ENCODE measurements at places on chromosomes 5 and 9. TPM values are rescaled to one million over a fixed set of nuclear protein-coding genes. Genes with fewer than 3 reads are reported as not detected.

The PCA3 gene
- not detected for total RNA-seq

The MPDZ gene
- not detected for total RNA-seq

The AHRR gene
- total RNA-seq, result 5.4 TPM

DNA sequence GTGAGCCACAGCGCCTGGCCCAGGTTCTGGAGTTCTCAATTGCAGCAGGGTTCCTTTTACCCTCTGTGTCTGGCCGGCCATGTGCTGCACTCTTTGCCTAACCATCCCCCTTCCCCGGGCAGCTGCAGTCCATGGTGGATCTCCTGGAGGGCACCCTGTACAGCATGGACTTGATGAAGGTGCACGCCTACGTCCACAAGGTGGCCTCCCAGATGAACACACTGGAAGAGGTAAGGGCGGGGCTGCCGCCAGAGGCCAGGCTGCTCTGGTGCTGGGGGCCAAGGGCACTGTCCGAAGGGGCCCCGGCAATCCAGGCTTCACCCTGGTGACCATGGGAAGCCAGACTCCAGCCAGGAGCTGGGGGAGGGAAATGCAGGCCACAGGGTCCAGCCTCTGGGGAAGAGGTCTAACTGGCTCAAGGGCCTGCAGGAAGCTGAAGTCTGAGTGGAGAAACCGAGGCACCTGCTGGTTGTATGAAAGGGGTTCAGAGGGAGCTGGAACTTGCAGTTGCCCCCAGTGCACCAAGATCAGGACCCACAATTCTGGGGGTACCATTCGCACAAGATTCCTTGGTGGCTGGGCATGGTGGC is 18.1 kb downstream of the OLFML2A start:
- peak; percentile 58 for DNase-seq

DNA sequence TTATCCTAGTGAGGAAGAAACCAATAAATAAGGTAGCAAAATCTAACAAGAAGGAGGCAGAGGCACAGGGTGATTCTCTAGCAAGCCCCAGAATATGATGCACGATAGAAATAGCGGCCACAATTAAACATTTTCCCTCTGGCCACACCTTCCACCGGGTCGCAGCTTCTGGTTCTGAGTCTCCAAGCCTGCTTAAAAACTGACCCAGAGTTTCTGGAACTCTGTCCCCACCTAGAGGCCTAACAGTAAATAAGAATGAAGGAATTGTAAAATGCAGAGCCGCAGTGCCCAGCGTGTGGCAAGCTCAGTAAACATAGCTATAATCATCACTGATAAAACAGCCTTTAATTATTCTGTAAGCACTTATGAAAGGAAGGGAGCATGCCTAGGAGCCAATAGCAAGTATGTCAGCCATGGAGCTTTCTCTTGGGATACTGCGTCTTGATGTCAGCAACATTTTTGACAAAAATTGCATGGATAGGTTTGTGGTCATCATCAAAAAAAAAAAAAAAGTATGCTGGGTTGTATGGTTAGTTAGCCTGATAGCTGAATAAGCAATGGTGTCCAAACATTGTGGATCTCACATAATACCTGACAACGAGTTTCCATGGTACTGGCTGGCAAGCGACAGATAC is 465.5 kb downstream of the DNAH5 start:
- peak; percentile 77 for DNase-seq

DNA sequence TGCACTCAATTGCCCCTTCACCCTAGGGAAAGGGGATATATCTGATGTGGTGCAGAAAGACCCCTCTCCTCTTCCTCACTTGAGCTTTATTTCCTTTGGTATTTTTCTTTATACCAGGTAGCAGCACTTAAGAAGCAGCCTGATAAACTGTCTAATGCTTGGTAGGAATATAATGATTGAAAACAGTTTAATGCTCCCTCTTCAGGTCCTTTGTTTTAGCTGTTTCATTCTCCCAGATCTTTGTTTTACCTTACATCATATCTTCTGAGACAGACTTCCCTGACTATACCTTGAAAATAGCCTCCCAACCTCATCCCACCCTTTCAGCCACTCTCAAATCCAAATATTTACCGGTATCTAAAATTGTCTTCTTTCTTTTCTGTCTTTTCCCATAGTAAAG is 87.9 kb downstream of the NUDT12 start:
- DNase-seq, result no peak

DNA sequence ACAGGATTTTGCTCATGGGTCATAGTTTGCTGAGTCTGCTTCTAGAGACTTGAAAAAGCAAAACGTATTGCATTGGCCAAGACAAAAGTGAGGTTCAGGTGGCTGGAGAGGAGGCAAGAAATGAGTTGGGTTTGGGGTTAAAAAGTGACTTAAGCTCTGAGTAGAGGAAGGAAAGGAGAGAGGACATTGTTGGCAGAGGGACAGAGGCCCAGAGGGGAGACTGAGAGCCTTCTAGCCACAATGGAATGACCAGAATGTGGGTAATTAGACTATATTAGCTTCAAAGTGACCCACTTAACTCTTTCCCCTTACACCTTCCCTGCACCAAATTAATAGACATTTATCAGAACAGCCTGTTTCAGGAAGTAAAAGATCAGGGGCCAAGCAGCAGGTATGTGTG is 188.4 kb downstream of the ZNF462 start:
- DNase-seq, result no peak

DNA sequence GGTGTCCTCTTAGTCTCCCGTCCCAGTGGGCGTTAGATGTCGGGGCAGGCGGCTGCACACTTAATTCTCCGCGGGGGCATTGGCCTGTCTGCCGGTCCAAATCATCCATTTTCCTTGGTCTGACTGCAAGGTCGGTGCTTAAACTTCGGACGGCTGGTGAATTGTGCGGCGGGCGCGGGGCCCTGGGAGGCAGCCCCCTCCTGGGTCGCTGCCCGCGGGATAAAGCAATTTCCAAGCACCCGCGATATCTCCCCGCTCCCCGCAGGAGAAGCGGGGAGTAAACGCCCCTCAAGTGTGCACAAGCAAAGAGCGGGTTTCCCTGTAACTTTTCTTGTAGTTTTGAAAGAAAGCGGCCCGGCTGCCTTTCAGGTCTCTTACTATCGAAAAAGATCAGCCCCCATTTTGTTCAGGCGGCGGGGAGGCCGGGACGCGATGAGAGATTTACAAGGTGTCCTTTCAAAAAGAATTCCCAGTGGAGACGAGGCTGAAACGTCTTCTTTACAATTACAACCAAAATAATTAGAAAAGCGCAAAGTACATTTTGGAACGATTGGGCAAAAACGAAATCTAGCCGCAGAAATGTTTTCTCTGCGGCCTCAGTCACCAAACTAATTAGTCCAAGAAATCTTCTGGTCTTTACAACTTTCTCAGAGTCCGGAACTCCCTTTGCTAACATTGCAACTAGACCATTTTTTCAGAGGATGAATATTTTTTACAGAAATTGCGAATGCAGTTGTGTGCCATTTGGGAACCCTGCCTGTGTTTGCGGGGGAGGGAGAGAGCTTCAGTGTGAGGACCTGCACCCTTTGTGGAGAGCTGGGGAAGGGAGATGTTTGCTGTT is 1.8 kb downstream of the IRX1 start:
- no peak for DNase-seq

- DNase-seq, result no peak
Observed at GRCh38 chr5:6365977-6366590, 12.3 kb downstream of the MED10 start.

DNA sequence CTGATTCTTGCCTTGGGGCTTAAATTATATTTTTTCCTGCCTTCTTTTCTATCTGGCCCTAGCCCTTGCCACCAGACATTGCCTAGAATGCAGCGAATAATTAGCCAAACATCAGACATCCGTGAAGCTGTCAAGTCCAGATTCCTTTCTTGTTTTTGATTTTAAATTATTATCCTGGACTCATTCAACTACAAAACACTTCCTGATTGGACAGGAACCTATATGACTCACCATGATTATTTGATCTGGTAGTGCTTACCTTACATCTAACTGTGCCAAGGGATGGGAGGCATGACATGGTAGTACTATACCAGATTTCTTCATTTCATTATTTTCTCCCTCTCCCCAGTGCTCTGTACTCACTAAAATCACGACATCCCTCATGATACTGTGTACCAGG is 829.6 kb downstream of the TLR4 start:
- no peak for DNase-seq

GRCh38 chr9:101442318-101442717 is 6.7 kb upstream of the ALDOB start:
- no peak for DNase-seq

- no peak for DNase-seq
Observed at GRCh38 chr5:158203261-158203660, 344.3 kb upstream of the CLINT1 start.

DNA sequence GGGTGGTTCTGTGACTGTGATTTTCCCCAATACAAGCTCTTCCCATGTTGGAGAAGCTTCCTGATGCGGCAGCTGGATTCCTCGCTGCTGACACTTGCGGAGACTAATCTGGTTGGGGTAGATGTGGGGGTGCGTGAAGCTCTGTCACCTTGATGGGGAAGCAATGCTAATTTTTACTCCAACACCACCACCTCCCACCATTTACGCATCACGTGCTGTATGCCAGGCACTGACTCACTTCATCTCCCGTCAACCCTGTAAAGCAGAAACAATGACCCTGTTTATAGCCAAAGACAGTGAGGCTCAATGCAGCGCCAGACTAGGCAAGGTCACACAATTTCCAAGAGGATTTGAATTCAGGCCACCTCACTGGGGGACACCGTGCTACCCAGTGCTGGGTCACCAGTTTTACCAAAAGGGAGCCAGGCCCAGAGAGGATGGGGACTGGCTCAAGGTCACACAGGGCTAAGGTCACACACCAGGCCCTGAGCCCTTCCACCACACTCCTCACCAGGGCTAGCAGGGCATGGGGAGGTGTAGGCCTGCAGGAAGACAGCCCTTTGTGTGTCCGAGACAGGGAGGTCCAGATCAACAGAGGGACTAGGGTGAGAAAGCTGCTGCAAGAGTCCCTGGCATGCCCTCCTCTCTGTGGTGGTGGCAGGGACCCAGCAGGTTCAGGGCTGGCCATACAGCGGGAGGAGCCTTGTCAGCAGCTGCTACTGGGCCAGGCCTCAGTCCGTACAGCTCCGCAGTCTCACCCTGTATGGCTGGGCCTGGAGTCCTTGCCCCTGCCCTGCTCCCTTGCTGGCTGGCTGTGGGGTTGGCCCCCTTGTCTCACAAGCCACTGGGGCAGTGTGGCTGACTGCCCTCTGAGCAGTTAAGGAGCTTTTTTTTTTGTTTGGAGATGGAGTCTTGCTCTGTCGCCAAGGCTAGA is 3.3 kb downstream of the STKLD1 start:
- no peak for DNase-seq

- DNase-seq, result peak; percentile 92
Observed at GRCh38 chr5:119578937-119579336, 50.4 kb upstream of the FAM170A start.

GRCh38 chr9:132055756-132056155 is 23.9 kb downstream of the MED27 start:
- DNase-seq, result no peak

DNA sequence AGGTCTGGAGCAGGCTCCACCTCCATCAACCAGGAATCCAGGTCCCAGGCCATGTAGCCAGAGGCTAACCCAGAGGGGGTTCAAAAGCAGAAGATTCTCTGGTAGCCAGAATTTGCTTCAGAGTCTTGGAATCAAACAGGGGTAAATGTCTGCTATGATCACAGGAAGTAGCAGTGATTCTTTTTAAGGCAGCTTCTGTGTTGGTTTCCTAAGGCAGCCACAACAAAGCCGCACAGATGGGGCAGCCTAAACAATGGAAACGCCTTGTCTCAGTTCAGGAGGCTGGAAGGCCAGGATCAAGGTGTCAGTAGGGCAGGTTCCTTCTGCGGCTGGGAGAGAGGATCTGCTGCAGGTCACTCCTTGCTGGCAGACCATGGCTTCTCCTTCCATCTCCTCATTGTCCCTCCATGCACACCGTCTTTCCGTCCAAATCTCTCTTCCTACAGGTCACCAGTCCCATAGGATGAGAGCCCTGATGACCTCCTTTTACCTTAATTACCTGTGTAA is 167.3 kb downstream of the ROR2 start:
- DNase-seq, result no peak

DNA sequence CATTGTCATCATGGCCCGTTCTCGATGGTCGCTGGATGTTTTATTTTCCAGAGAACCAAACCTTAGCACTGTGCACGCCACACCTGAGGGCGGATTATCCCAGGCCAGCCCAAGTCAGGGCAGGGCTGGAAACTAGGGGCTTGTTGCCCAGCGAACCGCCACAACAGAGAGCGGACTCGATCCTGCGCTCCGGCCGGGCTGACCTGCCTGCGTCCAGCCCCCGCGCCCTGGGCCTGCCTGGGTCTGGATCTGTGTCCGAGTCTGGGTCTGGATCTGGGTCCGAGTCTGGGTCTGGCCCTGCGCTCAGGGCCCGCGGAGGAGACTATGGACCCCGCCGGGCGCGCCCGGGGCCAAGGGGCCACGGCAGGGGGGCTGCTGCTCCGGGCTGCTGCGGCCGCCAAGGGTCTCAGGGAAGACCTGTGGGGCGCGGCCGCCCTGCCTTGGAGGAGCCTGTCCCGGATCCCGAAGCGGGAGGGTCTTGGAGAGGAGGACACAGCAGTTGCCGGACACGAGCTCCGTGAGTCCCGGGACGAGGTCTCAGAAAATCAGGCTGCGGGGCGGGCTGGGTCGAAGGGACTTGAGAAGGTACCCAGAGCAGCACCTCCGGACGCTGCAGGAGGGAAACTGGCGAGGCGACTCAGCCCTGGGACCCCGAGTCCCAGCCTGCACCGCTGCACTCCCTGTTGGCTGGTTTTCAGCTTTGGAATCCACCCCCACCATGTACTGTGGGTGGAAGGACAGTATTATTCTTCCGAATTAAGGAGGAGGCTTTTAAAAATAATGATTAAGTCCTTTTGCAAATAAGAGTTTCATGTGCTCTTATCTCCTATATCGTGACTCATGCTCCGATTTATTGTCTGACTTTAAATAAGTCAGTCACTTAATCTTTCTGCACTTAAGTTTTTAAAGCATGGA is at the start of gene ANKDD1B:
TSS of gene ANKDD1B (plus strand) at position 143 of the 915 bp plus-strand sequence. CDS start at position 325, 182 bp downstream.
- DNase-seq, result peak; percentile 68

DNA sequence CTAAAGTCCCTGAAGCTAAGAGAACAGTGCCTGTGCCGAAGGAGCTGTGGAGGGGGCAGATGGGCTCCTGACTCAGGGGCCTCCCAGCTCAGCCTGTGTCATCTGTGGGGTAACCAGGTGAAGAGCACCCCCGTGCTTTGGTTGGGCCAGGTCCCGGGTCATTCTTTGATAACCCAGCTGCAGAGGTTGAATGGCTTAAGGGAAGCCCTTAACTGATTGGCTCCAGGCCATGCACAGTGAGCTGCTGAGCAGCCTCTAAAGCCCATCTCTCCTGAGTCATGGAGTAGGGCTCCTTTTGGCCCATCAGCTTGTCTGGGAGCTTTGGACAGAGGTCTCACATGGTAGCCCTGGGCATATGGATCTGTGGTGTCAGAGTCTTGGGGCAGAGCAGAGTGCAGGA is 28.7 kb downstream of the COL27A1 start:
- DNase-seq, result no peak
